ENCODE measurements at places on chromosomes 2 and 18.

- peak; percentile 33 for DNase-seq
Observed at GRCh38 chr2:227862227-227862740, 9.1 kb upstream of the DAW1 start.

GRCh38 chr2:160294889-160295288, 94.8 kb upstream of the ITGB6 start:
- no peak for DNase-seq

DNA sequence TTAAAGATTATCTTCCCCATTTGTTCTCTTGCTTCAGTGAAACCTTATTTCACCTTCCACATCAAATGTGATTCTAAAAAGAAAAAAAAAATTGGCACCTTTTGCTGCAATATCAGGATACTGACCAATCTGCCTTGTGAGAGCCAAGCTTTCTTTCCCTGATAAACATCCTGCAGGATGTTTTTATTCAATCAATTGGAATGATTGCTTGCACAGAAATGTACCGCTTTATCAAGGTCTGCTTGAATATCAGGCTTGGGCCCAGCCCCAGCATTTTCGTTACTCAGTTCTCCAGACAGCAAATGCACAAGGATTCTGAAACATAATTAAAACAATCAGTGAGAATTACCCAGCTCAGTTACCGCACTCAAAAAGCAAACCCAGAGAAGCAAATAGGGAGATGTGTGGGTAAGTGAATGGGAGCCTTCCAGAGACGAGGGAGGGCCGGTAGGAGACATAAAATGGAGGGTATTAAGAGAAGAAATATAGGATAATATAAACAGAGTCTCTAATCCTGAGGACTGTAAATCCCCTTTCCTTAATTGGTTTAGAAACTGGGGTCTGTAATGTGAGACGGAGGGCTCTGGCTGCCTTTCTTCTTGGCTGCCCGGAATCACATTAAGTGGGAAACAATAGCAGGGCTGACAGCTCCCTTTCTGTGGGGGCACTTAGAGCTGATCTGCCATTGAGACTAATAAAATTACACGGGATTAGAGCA, 291.8 kb downstream of the ICOS start:
- no peak for DNase-seq

DNA sequence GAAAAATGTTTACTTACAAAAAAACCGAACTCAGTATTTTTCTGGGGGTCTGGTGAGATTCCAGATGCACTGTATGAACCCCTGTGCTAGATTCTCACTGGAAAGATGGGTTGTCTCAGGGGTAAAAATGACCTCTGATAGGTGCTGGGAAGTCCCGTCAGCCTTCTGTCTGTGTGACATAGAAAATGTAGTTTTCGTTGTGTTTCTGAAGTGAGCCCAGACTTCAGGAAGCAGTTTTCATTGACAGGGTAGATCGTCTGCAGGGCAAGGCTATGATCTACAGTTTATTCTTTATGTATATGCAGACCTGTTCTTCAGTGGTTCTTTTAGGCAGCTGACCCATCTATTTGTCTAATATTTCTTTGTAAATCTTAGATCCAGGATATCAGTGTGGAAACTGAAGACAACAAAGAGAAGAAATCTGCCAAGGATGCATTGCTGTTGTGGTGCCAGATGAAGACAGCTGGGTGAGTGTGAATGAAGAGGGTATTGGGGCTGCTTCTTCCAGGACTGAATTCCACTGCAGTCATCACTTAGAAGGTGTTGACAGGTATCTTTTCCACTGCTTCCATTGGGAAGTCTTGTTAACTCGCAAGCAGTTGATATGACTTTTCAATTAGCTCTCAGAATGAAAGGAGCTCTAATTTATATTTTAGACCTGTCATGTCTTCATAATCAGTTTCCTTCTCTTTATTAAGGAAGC, 107.5 kb upstream of the EML6 start:
- no peak for DNase-seq

DNA sequence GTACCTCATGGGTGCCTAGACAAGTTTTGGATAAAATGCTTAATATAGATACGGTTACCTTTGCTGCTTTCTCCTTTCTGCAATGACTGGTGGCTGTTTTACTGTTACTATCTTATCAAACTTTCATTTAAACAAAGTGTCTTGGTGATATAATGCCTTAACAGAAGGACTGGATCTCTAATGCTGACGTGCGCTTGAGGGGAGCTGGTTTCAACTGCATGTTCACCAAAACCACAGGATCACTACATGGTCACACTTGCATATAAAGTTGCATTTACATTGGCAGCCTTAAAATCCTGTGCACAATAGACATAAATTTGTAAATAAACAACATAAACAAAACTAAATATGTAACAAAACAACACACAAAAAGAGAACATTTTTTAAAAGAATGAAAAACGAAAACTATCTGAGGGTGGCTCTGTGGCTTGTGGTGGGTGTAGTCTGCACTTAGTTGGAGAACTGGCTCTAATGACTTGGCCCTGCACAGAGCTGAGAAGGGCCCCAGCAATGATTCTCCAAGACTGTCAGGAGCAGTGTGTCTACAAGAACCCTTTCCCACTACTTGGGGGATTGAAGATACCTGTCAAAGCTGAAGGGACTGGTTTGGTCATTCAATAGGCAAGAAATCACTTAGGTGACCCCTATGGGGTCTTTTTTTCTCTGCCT, 135.5 kb downstream of the UXS1 start:
- DNase-seq = no peak

DNA sequence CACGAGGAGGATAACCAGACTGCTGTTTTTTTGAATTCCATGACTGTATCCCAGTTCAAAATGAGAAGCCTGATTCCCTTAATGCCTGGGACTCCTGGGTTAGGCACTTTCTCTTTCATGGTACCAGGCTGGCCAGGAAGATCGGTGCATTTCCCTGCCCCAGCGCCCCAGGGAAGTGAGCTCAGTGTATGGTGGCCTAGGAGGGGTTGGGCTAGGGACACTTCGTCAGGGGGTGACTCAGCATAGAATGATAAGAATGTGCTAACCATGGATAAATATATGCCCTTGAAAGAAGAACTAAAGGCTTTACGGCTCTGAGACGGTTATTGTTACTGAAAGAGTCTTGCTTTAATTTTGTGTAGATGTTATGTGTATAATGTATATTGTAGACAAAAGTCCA, 27.5 kb upstream of the FAM237A start:
- DNase-seq = peak; percentile 39

GRCh38 chr18:55221622-55222021, 262.4 kb upstream of the CCDC68 start:
- no peak for DNase-seq
